Hematopoietic multipotent progenitor cell treated with erythropoietin and hydrocortisone succinate and interleukin-3 and kit ligand, for 4 days (in vitro differentiated cells): ENCODE measurements at places on chromosomes 16 and 17.

- no peak for DNase-seq
Observed at GRCh38 chr16:19479302-19479721, 42.6 kb downstream of the GDE1 start.

GRCh38 chr17:58630883-58631522 is 60.8 kb downstream of the TEX14 start:
- no peak for DNase-seq

- DNase-seq: peak; percentile 72
Observed at GRCh38 chr17:27336184-27336583, 42.3 kb downstream of the WSB1 start.

DNA sequence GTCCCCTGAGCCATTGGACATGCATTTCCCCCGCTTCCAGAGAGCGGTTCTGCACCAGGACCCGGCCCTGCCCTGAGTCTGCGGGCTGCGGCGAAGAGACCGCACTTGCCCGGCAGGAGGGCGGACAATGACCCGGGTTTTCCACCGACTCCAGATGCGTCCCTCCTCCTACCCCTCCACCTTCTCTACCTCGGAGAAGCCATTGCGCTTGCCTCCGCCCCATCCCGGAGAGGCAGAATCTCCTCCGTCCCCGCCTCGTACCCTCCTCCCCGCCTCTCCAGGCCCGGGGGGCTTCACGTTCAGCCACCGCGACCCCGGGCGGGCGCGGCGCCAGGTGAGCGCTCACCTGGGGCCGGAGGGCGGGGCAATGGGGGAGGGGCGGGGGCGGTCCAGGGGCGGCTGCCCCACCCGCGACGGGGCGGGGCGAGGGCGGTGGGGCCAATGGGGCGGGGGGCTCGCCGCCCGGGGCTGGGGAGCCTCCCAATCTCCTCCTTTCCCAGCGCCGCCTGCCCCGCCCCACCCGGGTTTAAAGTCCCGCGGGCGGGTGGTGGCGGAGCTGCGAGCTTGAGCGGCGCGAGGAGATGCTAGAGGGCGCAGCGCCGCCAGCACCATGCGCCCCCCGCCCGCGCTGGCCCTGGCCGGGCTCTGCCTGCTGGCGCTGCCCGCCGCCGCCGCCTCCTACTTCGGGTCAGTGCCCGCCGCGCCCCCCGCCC is at the start of gene WNT9B:
Gene WNT9B (plus strand): TSS at position 555 of the 713 bp plus-strand sequence. CDS start 56 bp downstream, at position 611.
- peak; percentile 54 for DNase-seq

GRCh38 chr17:67942810-67943209 is 53.5 kb downstream of the C17orf58 start:
- DNase-seq: peak; percentile 45

DNA sequence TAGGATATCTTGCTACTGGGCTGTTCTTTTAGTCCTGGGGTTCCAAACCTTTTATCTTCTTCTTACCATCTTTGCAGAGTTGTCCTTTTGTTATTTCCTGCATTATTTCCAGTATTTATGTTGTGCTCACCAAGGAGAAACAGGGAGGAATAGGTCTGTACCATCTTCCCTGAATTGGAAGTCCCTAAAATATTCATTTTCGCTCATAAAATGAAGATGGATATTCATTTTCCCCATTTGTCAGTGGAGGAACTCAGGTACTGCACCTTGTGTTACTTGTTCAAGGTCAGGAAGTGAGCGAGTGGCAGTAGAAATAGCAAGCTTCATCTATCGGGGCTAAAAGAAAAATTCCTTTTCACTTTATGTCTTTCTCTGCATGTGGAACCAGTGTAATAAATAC is 989.7 kb downstream of the CDH11 start:
- no peak for DNase-seq

DNA sequence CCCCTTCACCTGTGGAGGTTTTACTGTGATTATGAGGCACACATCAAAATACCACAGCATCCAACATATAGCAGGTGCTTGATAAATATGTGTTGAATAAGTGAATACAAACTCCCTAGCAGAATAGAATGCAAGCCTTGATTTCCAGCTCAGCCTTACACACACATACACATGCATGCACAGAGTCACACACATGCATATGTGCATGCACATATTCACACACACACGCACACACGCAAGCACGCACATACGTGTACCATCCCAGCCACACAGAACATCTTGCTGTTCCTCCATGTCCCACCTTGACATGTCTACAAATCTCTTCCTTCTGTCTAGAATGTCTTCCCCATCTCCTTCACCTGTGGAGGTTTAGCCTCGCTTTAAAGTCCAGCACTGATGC is 160.1 kb downstream of the GRIN2A start:
- DNase-seq: no peak

DNA sequence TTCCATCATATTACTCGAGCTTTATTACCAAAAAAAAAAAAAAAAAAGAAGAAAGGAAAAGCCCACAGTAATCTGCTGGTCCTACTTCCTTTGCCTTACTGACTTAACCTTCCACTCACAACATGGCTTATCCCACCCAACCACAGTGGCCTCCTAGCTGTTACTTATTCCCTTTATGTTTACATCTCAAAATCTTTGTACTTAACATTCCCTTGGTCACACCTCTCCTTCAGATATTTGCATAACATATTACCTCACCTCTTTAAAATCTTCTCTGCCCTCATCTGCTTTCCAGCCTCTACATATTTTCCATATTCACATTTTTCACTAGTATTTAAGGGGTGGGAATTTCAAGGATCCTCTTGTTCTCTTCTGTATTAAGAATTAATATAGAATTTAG is 327.0 kb upstream of the TBX2 start:
- DNase-seq: no peak

DNA sequence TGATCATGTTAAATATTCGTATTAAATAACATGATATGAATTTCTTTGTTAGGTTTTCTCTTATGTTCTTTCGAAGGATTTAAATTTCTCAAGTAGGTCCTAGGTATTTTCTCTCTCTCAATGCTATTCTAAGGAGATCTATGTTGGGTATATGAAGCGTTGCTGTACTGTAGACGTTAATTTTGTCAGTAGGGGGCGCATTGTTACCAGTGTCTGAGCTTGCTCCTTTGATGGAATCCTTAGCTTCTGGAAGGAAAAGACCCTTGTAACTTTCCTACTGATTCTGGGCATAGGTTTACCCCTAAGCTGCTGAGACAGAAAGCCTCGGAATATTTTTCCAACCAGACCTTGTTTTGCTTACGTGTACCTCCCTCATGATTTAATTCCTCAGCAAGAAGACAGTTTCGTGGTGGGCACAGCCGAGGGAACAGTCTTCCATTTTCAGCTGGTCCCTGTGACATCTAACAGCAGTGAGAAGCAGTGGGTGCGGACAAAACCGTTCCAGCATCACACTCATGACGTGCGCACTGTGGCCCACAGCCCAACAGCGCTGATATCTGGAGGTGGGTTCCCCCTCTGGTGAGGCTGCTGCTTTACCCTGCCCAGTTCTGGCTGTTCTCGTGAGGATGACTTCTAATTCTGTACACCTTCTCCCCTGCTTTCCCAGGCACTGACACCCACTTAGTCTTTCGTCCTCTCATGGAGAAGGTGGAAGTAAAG is 17.9 kb downstream of the UTP4 start:
- peak; percentile 86 for DNase-seq

GRCh38 chr16:1542533-1542932 is 9.1 kb downstream of the TMEM204 start:
- no peak for DNase-seq

- DNase-seq: peak; percentile 65
Observed at GRCh38 chr17:1487939-1488825, 4.3 kb downstream of the MYO1C start.

DNA sequence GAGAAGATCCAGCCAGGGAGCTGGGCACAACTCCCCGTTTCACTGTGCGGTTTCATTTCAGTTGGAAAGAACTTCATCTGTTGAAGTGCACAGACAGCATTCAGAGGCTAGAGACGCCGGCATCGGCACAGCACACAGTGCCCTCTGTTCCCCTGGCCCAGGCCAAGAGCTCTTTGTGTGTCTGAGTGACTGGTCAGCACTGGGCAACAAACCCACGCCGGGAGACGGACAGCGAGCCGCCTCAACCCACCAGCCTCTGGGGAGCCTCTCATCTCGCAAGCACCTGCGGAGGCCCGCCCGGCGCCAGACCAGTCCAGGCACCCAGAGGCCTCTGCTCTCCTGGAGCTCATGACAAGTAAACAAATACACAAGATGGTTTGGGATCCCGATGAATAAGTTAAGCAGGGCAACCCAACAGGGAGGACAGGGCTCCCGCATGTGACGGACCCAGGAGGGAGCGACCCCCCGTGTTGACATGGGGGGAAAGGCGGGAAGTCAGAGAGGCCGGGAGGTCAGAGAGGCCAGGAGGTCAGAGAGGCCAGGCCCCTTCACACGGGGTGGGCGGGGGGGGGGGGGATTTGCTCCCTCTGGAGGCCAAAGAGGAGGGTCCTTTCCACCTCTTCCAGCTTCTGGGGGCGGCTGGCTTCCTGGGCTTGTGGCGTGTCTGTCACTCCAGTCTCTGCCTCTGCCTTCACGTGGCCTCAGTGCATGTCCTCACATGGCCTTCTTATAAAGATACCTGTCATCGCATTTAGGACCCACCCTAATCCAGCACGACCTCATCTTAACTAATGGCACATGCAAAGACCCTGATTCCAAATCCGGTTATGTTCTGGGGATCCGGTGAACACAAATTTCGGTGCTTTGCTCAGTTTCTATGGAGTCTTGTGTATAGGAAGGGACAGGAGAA is 25.8 kb upstream of the KLHDC4 start:
- no peak for DNase-seq

GRCh38 chr17:45315648-45316433 is 979 bp downstream of the MAP3K14 start:
- no peak for DNase-seq

DNA sequence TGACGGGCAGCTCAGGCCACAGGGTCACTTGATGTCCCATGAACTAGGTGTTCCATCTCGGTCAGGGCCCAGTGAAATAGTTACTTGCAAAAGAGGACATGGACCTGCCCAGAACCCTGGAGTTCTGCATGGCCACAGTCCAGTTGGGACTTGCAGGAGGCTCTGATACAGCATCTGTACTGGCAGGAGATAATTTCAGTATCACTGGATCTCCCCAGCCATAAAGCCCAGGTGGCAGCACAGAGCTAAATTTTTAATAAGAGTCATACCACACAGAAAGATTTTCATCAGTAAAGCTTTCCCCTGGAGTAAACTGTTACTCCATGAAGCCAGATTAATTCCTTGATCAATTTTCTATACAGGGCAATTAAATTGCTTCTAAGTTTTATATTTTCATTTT is 18.0 kb upstream of the SLC16A5 start:
- peak; percentile 55 for DNase-seq

GRCh38 chr17:34740565-34741520 is 161.5 kb downstream of the TMEM132E start:
- DNase-seq: no peak

DNA sequence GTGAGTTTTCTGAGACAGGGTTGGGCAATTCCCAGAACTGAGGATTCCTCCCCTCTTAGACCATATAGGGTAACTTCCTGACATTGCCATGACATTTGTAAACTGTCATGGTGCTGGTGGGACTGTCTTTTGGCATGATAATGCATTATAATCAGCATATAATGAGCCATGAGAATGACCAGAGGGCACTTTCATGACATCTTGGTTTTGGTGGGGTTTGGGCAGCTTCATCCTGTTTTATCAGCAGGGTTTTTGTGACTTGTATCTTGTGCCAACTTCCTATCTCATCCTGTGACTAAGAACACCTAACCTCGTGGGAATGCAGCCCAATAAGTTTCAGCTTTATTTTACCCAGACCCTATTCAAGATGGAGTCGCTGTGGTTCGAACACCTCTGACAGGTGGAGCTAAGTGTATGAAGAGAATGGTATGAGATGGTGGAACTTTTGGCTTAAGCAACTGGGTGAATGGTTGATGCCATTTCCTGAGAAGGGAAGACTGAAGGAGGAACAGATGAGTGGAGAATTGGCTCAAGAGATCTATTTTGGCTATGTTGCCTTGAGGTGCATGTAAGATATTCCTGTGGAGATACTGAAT is 217.3 kb downstream of the RAB11FIP4 start:
- no peak for DNase-seq

DNA sequence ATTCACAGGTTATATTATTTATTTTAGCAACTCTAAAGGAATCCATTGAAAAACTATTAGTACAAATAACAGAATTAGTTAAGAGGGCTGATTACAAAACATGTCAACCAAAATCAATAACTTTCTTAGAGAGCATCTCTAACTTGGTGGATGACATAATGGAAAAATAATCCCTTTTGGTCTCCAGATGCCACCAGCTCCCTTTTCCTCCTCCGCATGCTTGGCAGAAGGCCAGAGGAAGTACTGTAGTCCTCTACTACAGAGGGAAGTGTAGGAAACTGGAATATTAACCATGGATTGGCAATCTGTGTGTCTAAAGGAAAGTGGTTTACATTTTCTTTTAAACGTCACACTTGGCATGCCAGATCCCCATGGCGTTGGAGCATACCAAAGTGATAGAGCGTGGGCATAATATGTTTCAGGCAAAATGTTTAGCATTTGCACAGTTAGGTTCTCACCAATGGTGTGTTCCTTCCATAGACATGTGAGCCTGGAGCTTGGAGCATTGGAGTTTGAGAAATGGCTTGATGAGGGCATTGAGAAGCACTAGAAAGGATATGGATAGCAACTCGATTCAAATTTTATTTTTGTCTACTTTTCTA is 106.3 kb downstream of the PRKCB start:
- no peak for DNase-seq
